ENCODE measurements at places on chromosomes 7 and 10. TPM values are rescaled to one million over a fixed set of nuclear protein-coding genes. Genes with fewer than 3 reads are reported as not detected.

Gene TYW1
- 11.5 TPM for polyA plus RNA-seq

Gene SFTPA1
- polyA plus RNA-seq: 0.21 TPM

Gene TRPV6
- 23.0 TPM for polyA plus RNA-seq

Gene CALHM3
- polyA plus RNA-seq: not detected

GRCh38 chr7:90726120-90726519 is 130.0 kb downstream of the CDK14 start:
- H3K27ac ChIP-seq: no peak overlapping the region
- H3K36me3 ChIP-seq: no peaks in the 10 kb centered on the region
- no peaks in the 10 kb centered on the region for H3K27me3 ChIP-seq
- H3K4me1 ChIP-seq: peaks cover 9% of the 10 kb centered on the region

GRCh38 chr10:30861976-30862375 is 169.7 kb downstream of the ZNF438 start:
- no peak for DNase-seq
- H3K27ac ChIP-seq: no peak overlapping the region
- no peaks in the 10 kb centered on the region for H3K4me1 ChIP-seq
- H3K36me3 ChIP-seq: no peaks in the 10 kb centered on the region
- no peak overlapping the region for H3K4me3 ChIP-seq
- H3K27me3 ChIP-seq: no peaks in the 10 kb centered on the region

DNA sequence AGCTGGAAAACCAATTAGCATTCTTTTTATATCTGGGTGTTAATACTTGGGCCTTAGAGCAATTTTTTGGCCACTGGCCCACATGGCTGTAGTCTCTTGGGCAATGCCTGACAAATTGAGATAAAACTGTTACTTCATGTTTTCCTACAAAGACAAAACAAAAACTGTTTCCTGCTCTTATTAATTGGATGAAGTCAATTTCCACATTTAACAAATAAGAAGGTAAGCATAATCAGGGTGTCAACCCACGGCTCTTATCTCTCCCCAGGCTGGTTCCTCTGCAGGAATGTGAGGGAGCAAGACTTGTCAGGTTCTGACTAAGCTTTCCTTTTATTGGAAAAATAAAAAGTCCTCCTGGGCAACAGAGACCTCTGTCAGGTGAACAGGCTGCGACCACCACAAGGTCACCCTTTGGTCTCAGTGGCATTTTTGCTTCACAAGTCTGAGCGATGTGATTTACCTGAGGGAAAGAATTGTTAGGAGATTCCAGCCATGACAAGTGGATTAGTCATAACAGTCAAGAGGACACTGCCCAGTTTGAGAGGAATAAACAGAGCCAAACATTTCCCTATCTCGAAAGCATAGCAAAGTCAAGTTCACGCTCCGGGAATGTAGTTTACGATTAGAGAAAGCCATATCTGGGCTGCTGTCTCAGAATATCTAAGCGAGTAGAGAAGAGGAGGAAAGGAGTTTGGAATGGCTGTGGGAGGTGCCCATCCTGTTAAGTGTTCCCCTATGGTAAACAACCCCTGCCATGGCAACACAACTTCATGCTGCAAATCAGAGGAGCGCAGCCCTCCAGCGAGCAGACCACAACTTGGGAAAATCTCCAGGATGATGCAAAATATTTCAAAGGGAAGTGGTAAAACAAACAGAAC is 144.4 kb downstream of the TES start:
- H3K27ac ChIP-seq: peak overlapping the region; percentile 79
- H3K36me3 ChIP-seq: no peaks in the 10 kb centered on the region
- peaks cover 36% of the 10 kb centered on the region for H3K4me1 ChIP-seq
- no peaks in the 10 kb centered on the region for H3K27me3 ChIP-seq
- no peak overlapping the region for H3K4me3 ChIP-seq

GRCh38 chr7:112005205-112005775 is 200.9 kb downstream of the DOCK4 start:
- no peaks in the 10 kb centered on the region for H3K36me3 ChIP-seq
- no peak for DNase-seq
- peaks cover 3% of the 10 kb centered on the region for H3K4me1 ChIP-seq
- no peak overlapping the region for H3K4me3 ChIP-seq

DNA sequence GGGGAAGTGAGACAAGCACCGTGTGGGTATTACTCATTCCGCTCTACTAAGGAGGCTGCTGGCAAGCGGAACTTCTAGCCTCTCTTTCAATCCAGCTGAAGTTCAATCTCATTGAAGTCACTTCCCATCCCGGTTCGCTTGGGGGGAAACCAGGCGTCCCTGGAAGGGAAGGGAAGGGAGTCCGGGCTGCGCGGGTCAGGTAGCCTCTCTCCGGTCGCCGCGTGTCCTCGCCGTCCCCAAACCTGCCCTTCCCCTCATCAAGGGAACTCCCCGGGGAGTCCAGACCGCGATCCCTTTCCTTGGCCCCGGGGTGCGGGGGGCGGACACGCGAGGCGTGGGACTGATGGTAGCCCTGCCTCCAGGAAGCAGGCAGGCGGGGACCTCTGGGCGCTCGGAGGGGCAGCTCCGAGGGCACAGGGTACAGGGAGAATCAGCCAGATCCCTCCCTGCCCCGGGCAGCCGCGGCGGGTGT is 598 bp upstream of the ZEB1 start:
- DNase-seq: peak; percentile 64
- peaks cover 18% of the 10 kb centered on the region for H3K27me3 ChIP-seq
- no peaks in the 10 kb centered on the region for H3K36me3 ChIP-seq
- H3K4me3 ChIP-seq: peak overlapping the region; percentile 76
- H3K27ac ChIP-seq: peak overlapping the region; percentile 76

GRCh38 chr10:74008212-74008731 is 10.4 kb downstream of the VCL start:
- no peaks in the 10 kb centered on the region for H3K27me3 ChIP-seq
- H3K4me1 ChIP-seq: no peaks in the 10 kb centered on the region
- H3K36me3 ChIP-seq: no peaks in the 10 kb centered on the region
- H3K27ac ChIP-seq: no peak overlapping the region
- H3K4me3 ChIP-seq: no peak overlapping the region

- H3K27ac ChIP-seq: no peak overlapping the region
- no peaks in the 10 kb centered on the region for H3K36me3 ChIP-seq
- no peaks in the 10 kb centered on the region for H3K27me3 ChIP-seq
- no peaks in the 10 kb centered on the region for H3K4me1 ChIP-seq
- DNase-seq: no peak
Measured at GRCh38 chr7:80114159-80114558, 20.5 kb upstream of the GNAI1 start.

Measured in small intestine (tissue), 16 donors.